Stomach (tissue), 19 donors: ENCODE measurements at places on chromosomes 7 and 10. TPM values are rescaled to one million over a fixed set of nuclear protein-coding genes. Genes with fewer than 3 reads are reported as not detected.

GRCh38 chr7:140526787-140527664 is 47.7 kb upstream of the MKRN1 start:
- H3K4me3 ChIP-seq, result no peak overlapping the region
- no peaks in the 10 kb centered on the region for H3K4me1 ChIP-seq
- no peak overlapping the region for H3K27ac ChIP-seq
- H3K36me3 ChIP-seq, result peaks cover 10% of the 10 kb centered on the region
- no peak for DNase-seq

DNA sequence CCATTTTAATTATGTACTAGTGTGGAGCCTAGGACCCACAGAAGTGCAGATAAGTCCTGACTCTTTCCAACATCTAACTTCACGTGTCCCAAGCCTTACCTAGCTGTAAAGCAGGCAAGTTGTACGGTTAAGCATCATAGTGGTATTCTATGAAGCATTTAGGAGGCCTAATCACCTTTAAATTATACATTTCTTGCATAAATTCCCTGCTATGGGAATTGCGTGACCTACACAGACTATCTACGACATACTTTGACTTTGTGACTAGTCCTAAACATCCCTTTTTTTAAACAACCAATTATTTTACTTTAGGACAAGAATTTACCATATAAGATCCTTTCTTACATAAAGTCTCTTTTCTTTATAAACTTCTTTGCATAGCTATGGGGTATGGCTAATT is 37.7 kb upstream of the LRGUK start:
- H3K27ac ChIP-seq, result no peak overlapping the region
- no peak for DNase-seq
- no peaks in the 10 kb centered on the region for H3K36me3 ChIP-seq
- H3K4me3 ChIP-seq, result no peak overlapping the region

DNA sequence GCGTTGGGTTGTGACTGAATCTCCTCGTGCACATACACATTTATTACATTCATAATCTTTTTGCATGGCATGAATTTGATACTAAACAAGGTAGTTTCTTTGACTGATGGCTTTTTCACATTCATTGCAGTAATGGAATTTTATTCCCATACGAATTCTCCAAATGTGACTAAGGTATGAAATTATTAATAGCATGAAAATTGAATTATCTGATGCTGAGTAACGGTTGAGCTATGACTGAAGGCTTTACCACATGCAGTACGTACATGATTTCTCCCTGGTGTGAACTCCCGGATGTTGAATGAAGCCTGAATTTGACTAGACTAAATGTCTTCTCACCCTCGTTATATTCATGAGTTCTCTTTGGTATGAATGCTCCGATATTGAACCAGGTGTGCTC is 104.4 kb upstream of the C1GALT1 start:
- H3K36me3 ChIP-seq, result no peaks in the 10 kb centered on the region
- no peak for DNase-seq
- H3K27me3 ChIP-seq, result no peaks in the 10 kb centered on the region
- H3K4me3 ChIP-seq, result no peak overlapping the region
- no peaks in the 10 kb centered on the region for H3K4me1 ChIP-seq
- no peak overlapping the region for H3K27ac ChIP-seq

GRCh38 chr10:51789903-51790302 is 90.5 kb upstream of the CSTF2T start:
- H3K36me3 ChIP-seq, result no peaks in the 10 kb centered on the region
- DNase-seq, result no peak
- H3K4me3 ChIP-seq, result no peak overlapping the region
- H3K27ac ChIP-seq, result no peak overlapping the region
- no peaks in the 10 kb centered on the region for H3K27me3 ChIP-seq

DNA sequence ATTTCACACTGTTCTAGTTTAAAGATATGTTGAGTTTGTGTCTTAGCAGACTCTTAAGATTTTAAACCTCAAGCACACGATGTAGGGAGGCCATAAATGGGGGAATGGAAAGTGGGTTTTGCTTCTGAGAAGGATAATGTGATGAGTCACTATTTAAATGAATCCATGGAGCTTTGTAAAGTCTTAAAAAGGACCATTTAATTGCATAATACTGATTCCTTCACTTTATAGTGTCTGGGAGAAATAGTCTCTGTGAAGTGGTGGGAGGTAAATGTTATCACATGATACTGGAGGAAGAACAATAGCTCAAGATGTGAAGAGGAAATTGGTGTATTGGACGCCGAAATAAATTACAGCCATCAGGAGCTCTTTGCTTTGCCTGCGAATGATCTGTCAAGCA is 84.0 kb upstream of the MYO3A start:
- H3K36me3 ChIP-seq, result no peaks in the 10 kb centered on the region
- DNase-seq, result no peak
- no peaks in the 10 kb centered on the region for H3K27me3 ChIP-seq
- no peak overlapping the region for H3K27ac ChIP-seq

DNA sequence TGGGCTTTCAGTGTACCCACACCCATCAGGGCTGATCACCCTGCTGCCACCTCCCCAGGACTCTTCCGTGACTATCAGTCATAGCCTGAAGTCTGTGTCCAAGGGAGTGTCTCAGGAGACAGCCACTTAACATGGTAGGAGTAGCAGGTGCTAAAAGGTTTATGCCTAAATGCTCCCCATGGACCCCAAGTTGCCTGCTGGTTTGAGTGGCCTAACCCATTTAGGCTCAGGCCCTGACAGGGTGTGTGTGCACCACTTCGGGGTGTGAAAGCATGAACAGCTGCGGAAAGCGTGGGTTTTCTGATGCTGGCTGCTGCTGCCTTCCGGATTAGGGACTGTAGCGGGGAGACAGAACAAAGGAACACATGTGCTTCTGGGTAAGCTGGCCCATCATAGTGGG is 93.2 kb upstream of the SAMD8 start:
- no peak overlapping the region for H3K27ac ChIP-seq
- H3K27me3 ChIP-seq, result no peaks in the 10 kb centered on the region
- H3K4me3 ChIP-seq, result no peak overlapping the region
- DNase-seq, result no peak

DNA sequence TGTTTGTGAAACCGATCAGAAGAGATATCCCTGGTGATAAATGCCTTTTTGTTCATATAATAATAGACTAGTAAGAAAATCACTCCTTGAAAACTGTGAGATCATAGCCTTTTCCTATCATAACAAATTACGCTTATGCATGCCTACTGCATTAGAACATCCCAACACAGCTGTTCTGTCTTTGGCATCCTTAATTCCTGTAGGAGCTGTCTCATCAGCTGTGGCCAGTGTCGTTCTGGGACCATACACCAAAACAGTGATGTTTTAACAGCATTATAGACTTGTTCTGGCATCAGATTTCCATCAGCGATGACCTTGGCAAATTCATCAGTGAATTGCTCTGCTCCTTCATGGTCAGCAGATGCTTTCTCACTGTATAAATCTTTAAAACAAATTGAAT is 423.6 kb upstream of the LRGUK start:
- no peak overlapping the region for H3K27ac ChIP-seq
- no peaks in the 10 kb centered on the region for H3K36me3 ChIP-seq
- DNase-seq, result peak; percentile 69
- no peak overlapping the region for H3K4me3 ChIP-seq
- no peaks in the 10 kb centered on the region for H3K4me1 ChIP-seq
- no peaks in the 10 kb centered on the region for H3K27me3 ChIP-seq

GRCh38 chr10:83917537-83918506 is 221.5 kb upstream of the GHITM start:
- no peak overlapping the region for H3K27ac ChIP-seq
- no peaks in the 10 kb centered on the region for H3K27me3 ChIP-seq
- no peaks in the 10 kb centered on the region for H3K4me1 ChIP-seq
- no peak overlapping the region for H3K4me3 ChIP-seq

The MYO3A gene
- 1.2 TPM for total RNA-seq

GRCh38 chr7:133389727-133390126 is 136.8 kb downstream of the EXOC4 start:
- DNase-seq, result no peak
- no peaks in the 10 kb centered on the region for H3K36me3 ChIP-seq
- no peak overlapping the region for H3K27ac ChIP-seq
- no peak overlapping the region for H3K4me3 ChIP-seq
- no peaks in the 10 kb centered on the region for H3K27me3 ChIP-seq

The SFMBT2 gene
- 13.4 TPM for total RNA-seq

DNA sequence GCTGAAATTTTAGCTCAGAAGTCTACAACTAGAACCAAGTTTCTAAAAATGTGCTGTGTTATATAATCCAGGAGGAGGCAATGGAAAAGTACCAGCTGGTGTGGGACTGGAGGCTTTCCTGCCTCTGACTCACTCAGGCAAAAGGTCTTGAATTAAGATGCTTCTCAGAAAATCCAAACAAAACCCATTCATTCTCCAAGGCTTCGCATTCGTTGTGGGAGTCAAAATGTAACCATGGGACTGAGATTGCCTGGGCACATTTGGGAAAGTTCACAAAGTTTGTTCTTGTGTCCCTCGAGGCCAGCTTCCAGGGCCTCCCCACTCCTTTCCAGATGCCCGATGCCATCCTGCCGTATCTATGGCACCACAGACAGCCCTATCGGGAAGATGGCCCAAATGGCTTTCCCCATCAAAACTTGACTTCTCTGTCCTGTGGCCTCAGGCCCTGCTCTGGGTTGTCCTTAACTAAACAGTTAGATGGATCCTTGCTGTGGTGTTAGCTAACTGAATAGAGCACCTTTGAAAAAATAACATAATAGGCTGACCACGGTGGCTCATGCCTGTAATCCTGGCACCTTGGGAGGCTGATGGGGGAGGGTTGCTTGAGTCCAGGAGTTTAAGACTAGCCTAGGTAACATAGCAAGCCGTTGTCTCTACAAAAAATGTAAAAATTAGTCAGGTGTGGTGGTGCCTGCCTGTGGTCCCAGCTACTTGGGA is 180.5 kb downstream of the PFKFB3 start:
- H3K36me3 ChIP-seq, result no peaks in the 10 kb centered on the region
- DNase-seq, result peak; percentile 37
- peak overlapping the region; percentile 34 for H3K27ac ChIP-seq
- peaks cover 25% of the 10 kb centered on the region for H3K4me1 ChIP-seq
- H3K27me3 ChIP-seq, result no peaks in the 10 kb centered on the region
- H3K4me3 ChIP-seq, result no peak overlapping the region

- no peak overlapping the region for H3K4me3 ChIP-seq
- DNase-seq, result peak; percentile 17
- no peaks in the 10 kb centered on the region for H3K4me1 ChIP-seq
Measured at GRCh38 chr10:71092812-71093401, 119.5 kb upstream of the UNC5B start.

DNA sequence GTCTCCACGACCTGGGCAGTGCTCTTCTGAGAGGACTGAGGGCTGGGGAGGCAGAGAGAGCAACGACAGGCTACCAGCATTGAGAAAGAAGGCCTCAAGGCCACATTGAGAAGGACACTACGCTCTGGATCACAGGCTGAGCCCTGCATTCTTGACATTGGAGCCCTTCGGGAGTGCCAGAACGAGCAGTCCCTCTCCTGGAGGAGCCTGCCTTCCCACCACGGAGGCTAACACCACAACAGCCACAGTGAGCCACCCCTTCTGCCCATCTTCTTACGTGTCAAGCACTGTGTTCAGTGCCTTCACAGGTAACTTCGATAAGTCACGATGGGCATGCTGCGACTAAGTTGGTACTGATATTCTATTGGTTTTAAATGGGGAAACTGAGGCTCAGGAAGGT is 267.8 kb downstream of the RPS24 start:
- H3K27me3 ChIP-seq, result no peaks in the 10 kb centered on the region
- H3K4me1 ChIP-seq, result peaks cover 39% of the 10 kb centered on the region
- H3K4me3 ChIP-seq, result no peak overlapping the region
- no peak overlapping the region for H3K27ac ChIP-seq

DNA sequence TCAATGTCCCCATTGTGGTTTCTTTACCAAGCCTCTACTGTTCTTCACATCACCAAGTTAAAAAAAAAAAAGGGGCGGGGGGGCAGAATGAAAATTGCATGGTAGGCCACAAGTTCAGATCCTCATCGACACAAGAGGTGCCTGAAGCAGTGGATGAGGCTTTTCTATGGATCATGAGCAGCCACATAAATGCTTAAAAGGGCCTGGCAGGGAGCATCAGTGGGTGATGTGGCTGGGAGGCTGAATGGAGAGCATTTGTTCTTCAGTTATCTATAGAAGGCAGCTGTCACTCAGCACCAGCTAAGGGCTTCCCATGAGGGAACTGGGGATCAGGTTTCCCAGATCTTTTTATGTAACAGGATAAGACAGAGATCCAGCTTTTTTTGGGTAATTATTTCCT is 117.9 kb downstream of the CFTR start:
- no peaks in the 10 kb centered on the region for H3K4me1 ChIP-seq
- no peak overlapping the region for H3K4me3 ChIP-seq
- no peaks in the 10 kb centered on the region for H3K27me3 ChIP-seq
- no peaks in the 10 kb centered on the region for H3K36me3 ChIP-seq
- H3K27ac ChIP-seq, result no peak overlapping the region

The C10orf105 gene
- total RNA-seq, result not detected

The ANXA11 gene
- total RNA-seq, result 109 TPM

GRCh38 chr10:4083509-4084003 is 298.5 kb upstream of the KLF6 start:
- no peaks in the 10 kb centered on the region for H3K36me3 ChIP-seq
- peak overlapping the region; percentile 11 for H3K27ac ChIP-seq
- no peak overlapping the region for H3K4me3 ChIP-seq
- H3K4me1 ChIP-seq, result peaks cover 29% of the 10 kb centered on the region
- no peak for DNase-seq
- H3K27me3 ChIP-seq, result no peaks in the 10 kb centered on the region

The ENO4 gene
- not detected for total RNA-seq

DNA sequence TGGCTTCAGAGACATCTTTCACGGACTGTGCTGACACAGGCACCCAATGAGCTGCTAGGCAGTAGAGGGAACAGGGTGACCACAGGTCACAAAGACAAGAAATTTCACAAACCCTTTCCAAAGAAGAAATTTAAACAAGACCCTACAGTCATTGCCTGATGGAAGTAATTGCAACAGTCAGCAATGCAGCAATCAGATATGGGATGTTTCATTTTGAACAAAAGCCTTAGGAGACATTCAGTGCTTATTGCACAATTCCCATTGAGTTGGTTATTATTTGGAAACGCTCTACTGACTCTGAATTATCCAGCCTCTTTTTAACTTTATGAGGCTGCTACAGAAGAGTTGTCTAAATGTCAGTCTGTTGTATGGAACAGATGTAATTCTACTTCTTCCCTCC is 85.5 kb downstream of the ETV1 start:
- no peak overlapping the region for H3K27ac ChIP-seq
- H3K4me1 ChIP-seq, result no peaks in the 10 kb centered on the region
- H3K4me3 ChIP-seq, result no peak overlapping the region
- no peaks in the 10 kb centered on the region for H3K36me3 ChIP-seq
- DNase-seq, result no peak
- no peaks in the 10 kb centered on the region for H3K27me3 ChIP-seq
